Naive thymus-derived CD4-positive, alpha-beta T cell (primary cell): ENCODE measurements at places on chromosomes 3 and 15. TPM values are rescaled to one million over a fixed set of nuclear protein-coding genes. Genes with fewer than 3 reads are reported as not detected.

DNA sequence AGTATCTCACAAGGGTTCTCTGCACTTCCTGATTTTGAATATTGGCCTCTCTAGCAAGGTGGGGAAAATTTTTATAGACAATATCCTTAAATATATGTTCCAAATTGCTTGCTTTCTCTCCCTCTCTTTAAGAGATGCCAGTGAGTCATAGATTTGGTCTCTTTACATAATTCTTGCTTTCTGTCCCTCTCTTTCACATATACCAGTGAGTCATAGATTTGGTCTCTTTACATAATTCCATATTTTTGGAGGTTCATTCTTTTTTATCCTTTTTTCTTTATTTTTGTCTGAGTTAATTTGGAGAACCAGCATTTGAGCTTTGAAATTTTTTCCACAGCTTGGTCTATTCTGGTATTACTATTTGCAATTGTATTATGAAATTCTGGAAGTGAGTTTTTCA, 77.7 kb upstream of the NUDT16 start:
- no peak overlapping the region for H3K27ac ChIP-seq
- H3K36me3 ChIP-seq: no peaks in the 10 kb centered on the region
- no peak overlapping the region for H3K4me3 ChIP-seq

DNA sequence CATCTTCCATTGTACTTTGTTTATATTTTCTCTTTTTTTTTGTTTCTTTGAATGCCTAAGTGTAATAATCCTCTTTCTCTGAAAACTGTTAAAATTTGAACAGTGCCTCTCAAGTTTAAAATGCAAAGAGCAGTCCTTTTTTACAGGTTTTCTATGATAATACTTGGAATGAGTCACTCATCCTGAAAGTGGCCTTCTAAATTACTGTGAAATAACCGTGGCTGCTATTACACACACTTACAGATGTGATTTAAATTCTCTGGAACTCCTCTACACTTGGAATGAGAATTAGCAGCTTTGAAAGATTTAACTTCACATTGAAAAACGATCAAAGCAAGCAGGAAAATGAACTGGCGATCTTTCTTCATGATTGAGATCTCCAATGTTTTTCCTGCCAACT, 105.9 kb downstream of the ROBO1 start:
- no peaks in the 10 kb centered on the region for H3K4me1 ChIP-seq
- no peaks in the 10 kb centered on the region for H3K27me3 ChIP-seq
- H3K36me3 ChIP-seq: no peaks in the 10 kb centered on the region
- no peak overlapping the region for H3K4me3 ChIP-seq

DNA sequence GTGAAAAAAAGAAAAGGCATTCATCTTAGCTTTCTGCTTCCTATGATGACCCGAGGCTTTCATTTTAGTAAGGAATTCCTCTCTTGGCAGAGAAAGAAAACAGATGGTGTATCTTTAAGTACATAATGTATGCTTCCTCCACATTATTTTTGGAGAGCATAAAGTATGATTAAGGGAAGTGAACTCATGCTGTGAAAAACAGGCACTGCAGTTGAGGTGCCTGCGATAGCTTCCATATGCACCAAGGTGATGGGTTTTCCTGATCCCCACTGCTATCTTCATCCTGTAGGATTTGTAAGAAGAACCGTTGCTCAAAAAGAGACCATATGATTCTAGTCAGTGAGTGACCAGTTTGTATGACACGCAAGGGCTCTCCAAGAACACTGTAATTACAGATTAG, 411.5 kb upstream of the MCTP2 start:
- no peaks in the 10 kb centered on the region for H3K4me1 ChIP-seq
- H3K36me3 ChIP-seq: no peaks in the 10 kb centered on the region
- no peaks in the 10 kb centered on the region for H3K27me3 ChIP-seq
- no peak overlapping the region for H3K4me3 ChIP-seq

- H3K4me1 ChIP-seq: no peaks in the 10 kb centered on the region
- H3K27ac ChIP-seq: no peak overlapping the region
- no peak overlapping the region for H3K4me3 ChIP-seq
Measured at GRCh38 chr3:188931531-188931930, 240.2 kb upstream of the TPRG1 start.

- DNase-seq: no peak
- no peaks in the 10 kb centered on the region for H3K27me3 ChIP-seq
- no peak overlapping the region for H3K27ac ChIP-seq
- no peak overlapping the region for H3K4me3 ChIP-seq
- no peaks in the 10 kb centered on the region for H3K4me1 ChIP-seq
Measured at GRCh38 chr3:185199206-185199605, 46.3 kb upstream of the C3orf70 start.

DNA sequence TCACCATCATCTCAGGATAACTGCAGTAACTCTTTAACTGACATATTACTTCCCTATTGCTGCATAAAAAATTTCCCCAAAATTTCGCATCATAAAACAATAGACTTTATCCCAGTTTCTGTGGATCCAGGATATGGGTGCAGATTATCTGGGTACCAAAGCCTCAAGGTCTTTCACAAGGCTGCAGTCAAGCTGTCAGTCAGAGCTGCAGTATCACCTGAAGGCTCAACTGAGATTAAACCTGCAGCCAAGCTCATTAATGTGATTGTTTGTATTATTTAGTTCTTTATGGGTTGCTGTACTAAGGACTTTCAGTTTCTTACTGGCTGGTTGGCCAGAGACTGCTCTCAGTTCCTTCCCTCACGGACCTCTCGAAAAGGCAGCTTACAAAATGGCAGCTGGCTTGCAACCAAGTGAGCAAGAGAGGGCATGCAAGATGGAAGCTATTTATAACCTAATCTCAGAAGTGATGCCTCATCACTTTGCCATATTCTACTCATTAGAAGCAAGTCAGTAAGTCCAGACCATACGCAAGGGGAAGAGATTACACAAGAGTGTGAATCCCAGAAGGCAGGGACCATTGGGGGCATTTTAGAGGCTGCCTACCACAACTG, 54.9 kb downstream of the DCUN1D1 start:
- no peaks in the 10 kb centered on the region for H3K4me1 ChIP-seq
- no peak overlapping the region for H3K4me3 ChIP-seq
- no peaks in the 10 kb centered on the region for H3K36me3 ChIP-seq
- H3K27me3 ChIP-seq: no peaks in the 10 kb centered on the region

GRCh38 chr3:190911382-190911781, 48.9 kb upstream of the GMNC start:
- no peaks in the 10 kb centered on the region for H3K4me1 ChIP-seq
- no peaks in the 10 kb centered on the region for H3K36me3 ChIP-seq
- H3K27ac ChIP-seq: no peak overlapping the region
- no peaks in the 10 kb centered on the region for H3K27me3 ChIP-seq
- H3K4me3 ChIP-seq: no peak overlapping the region

DNA sequence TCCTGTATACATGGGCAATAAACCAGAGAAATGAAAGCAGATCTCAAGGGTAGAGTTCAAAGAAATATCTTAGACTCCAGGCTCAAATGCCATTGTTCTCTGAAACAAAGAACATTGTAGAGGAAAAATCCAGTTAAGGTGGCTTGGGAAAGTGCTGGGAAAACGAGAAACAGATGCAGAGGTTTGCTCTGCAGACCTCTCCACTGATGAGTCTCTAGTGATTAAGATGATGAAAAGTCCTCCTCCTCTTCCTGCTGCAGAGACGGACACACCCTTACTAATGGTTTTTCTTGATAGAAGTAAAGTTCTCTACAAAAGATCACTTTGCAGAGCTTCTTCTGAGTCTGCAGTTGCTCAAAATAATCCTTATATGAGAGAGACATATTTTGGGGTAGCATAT, 264.7 kb downstream of the GABRG3 start:
- H3K36me3 ChIP-seq: no peaks in the 10 kb centered on the region
- H3K27ac ChIP-seq: no peak overlapping the region
- H3K4me1 ChIP-seq: no peaks in the 10 kb centered on the region
- no peak for DNase-seq
- H3K27me3 ChIP-seq: no peaks in the 10 kb centered on the region

DNA sequence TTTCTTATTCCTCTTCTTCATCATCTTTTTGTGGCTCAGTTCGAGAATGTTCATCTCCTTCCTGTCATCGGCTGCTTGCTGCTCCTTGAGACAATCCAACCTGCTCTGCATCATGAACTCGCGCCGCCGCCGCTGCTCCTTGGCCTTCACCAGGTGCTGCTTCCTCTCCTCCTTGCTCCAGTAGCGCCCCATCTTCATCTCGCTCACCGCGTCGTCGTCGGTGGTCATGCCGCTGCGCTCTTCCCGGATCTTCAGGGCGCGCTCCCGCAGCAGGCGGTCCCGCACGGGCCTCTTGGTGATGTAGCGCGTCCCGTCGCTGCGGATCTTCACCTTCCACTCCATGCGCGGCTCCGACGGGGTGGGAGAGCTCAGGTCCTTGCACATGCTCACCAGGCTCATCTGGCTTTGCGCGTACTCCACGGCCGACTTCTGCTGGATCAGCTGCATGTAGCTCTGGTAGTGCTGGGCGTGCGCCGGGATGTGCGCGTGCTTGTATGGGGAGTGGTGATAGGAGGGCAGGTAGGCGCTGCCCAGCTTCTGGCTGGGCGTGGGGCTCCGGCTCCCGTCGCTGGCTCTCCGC, 241.2 kb downstream of the PDZRN3 start:
- no peak for DNase-seq
- no peaks in the 10 kb centered on the region for H3K27me3 ChIP-seq
- no peak overlapping the region for H3K4me3 ChIP-seq

- H3K4me3 ChIP-seq: no peak overlapping the region
- peaks cover 14% of the 10 kb centered on the region for H3K4me1 ChIP-seq
- H3K27ac ChIP-seq: no peak overlapping the region
- H3K27me3 ChIP-seq: no peaks in the 10 kb centered on the region
- no peaks in the 10 kb centered on the region for H3K36me3 ChIP-seq
- DNase-seq: no peak
Measured at GRCh38 chr15:31399544-31400171, 73.0 kb downstream of the KLF13 start.

DNA sequence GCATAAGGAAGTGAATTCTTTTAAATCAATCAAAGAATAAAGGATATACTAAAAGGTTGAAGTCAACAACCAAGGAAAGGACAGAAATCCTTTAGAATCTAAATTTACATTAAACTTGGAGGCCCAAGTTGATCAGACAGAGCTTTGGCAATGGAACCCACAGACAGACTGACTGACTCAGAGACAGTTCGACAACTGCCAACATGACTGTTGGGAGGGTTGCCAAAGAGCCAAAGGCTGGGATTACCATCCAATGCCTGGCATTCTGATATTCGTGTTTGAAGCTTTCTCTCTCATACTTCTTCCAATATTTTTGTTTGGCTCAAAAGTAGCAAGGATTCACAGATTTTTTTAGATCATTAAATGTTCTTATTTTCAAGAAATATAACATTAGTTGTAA, 406.1 kb downstream of the PLCL2 start:
- no peaks in the 10 kb centered on the region for H3K36me3 ChIP-seq
- DNase-seq: no peak
- no peak overlapping the region for H3K4me3 ChIP-seq
- H3K4me1 ChIP-seq: no peaks in the 10 kb centered on the region

DNA sequence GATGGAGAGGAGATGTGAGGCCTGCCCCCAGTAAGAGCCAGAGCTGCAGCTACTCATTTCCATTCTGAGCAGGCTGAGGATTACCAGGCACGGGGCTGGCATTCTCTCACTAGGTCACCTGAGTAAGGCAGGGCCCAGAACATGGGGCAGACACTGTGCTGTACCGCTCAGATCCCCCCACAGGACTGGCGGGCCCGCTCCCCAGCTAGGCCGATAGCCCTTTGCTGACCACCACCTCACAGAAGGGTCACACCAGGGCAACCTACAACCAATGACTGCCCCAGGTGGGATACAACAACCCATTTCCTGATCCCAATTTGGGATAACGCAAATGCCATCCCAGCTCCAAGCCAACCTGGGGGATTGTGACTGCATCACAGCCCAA, 52.5 kb downstream of the OXNAD1 start:
- H3K27me3 ChIP-seq: no peaks in the 10 kb centered on the region
- H3K36me3 ChIP-seq: peaks cover 27% of the 10 kb centered on the region
- peaks cover 76% of the 10 kb centered on the region for H3K4me1 ChIP-seq
- no peak for DNase-seq

DNA sequence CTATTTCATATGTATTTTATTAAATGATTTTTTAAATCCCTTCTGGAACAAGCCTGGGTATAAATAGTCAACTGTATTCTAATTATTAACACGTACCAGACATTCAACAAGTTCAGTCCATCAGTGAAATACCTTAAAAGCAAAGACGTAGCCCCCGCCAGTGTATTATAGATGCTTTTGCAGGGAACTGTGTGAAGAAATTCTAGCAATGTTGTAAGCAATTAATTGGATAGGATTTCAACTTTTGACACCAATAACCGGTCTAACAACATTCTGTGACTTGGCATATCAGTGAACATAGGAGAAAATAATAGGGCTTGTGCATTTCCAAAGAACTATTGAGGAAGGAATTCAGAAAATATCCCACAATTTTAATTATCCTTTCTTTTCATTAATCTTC, 67.2 kb upstream of the TGFBR2 start:
- no peaks in the 10 kb centered on the region for H3K4me1 ChIP-seq
- no peak overlapping the region for H3K27ac ChIP-seq
- no peaks in the 10 kb centered on the region for H3K27me3 ChIP-seq
- DNase-seq: no peak
- H3K36me3 ChIP-seq: no peaks in the 10 kb centered on the region
- no peak overlapping the region for H3K4me3 ChIP-seq

GRCh38 chr15:59590027-59590426, 21.6 kb upstream of the GCNT3 start:
- H3K4me1 ChIP-seq: no peaks in the 10 kb centered on the region
- H3K27me3 ChIP-seq: no peaks in the 10 kb centered on the region
- no peak overlapping the region for H3K4me3 ChIP-seq
- no peaks in the 10 kb centered on the region for H3K36me3 ChIP-seq

GRCh38 chr15:100722551-100723314, 120.3 kb downstream of the ASB7 start:
- H3K36me3 ChIP-seq: no peaks in the 10 kb centered on the region
- H3K4me3 ChIP-seq: no peak overlapping the region
- H3K27me3 ChIP-seq: no peaks in the 10 kb centered on the region
- no peak for DNase-seq

GRCh38 chr3:86929046-86929445, 61.9 kb downstream of the VGLL3 start:
- H3K4me1 ChIP-seq: no peaks in the 10 kb centered on the region
- no peaks in the 10 kb centered on the region for H3K36me3 ChIP-seq
- H3K27me3 ChIP-seq: no peaks in the 10 kb centered on the region

The SLC24A5 gene
- total RNA-seq: not detected

The CFAP20DC gene
- total RNA-seq: not detected

The GPR156 gene
- not detected for total RNA-seq

The ACAD9 gene
- total RNA-seq: 73.2 TPM

The MESP2 gene
- not detected in 2 replicates for total RNA-seq

The FEM1B gene
- 64.0 TPM for total RNA-seq

The ZNF280D gene
- 59.0 TPM for total RNA-seq

The CCRL2 gene
- total RNA-seq: 5.1 TPM

The IL17RD gene
- total RNA-seq: not detected

The CSNK1G1 gene
- 26.4 TPM for total RNA-seq

The MINAR1 gene
- 0.34 TPM for total RNA-seq

The KCNMB2 gene
- total RNA-seq: not detected

The CD200 gene
- total RNA-seq: 3.5 TPM
